ENCODE measurements at places on chromosomes 7 and 10.

DNA sequence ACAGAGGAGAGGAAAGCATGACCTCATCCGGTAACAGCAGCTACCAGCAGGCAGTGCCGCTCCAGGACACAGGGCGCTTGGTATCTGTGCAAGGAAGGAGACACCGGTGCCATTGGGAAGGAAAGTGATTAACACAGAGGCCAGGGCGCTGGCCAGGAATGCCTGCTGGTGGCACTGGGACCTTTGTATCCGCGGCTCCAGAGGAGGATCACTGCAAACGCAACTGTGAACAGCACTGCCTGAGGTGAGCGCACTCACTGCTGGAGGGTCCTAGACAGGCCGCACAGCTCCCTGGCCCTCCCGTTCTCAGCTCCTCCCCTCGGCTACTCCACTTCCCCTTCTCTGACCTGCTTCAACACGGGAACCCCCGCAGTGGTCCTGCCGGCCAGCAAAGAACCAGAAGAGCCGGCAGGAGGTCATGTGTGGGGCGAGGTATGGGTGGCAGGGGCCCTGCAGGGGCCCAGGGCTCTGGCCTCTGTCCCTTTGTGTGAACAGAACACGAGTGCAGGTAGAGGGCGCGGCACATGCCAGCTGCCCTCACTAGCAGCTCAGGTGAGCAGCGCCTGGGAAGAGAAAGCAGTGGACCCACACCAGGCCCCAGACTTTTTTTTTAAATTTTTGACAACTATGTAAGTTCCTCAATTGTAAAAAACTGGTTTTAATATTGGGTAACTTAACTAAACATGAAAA lies 107.6 kb downstream of the VIPR2 start:
- DNase-seq = no peak

DNA sequence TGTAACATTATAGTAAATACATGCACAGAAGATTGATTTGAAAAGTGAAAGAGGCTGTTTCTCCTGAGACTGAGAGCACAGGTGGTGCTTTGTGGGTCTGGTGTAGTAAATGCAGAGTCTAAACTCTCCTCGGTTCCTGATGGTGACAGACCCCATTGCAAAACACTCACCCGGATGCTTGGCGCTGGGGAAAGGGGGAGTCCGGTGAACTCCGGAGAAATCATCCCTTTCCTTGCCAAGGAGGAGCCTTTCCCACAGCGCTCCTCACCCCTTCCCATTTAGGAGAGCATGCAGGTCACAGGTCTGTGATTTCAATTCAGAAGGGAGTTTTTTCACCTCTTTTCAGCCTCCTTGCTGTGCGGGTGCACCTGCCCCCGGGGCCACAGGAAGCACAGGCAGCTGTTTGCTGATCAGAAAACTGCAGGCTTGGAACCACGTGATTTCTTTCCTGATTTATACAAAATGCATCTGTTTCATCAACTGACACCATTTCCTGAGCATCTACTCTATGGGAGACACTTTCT lies 75.6 kb upstream of the LYZL2 start:
- DNase-seq = no peak

DNA sequence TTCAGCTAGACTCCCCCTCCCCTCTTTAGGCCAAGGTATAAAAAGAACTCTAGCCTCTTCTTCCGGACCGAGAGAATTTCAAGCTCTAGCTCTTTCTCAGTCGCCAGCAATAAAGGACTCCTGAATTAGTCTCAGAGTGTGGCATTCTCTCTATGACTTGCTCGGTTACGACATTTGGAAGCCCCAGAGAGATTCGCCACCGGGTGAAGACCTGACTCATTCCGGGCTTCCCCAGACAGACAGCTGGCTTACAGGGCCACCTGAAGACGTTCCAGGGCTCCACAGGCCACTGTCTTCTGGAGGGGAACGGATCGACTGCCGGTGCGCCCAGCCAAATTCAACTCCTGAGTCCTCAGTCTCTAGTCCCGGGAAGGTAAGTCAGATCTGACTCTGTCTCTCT lies at the start of gene AKR1B15:
Gene AKR1B15 (plus strand): TSS at position 234 of the 400 bp plus-strand sequence. CDS start 15,510 bp downstream, outside the sequence.
- no peak for DNase-seq

DNA sequence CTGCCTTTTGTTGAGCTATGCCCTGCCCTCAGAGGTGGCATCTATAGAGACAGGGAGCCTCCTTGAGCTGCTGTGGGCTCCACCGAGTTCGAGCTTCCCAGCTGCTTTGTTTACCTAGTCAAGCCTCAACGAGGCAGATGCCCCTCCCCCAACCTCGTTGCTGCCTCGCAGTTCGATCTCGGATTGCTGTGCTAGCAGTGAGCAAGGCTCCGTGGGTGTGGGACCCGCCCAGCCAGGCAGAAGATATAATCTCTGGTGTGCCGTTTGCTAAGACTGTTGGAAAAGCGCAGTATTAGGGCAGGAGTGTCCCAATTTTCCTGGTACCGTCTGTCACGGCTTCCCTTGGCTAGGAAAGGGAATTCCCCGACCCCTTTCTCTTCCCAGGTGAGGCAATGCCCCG lies 88.4 kb upstream of the CDK6 start:
- no peak for DNase-seq

DNA sequence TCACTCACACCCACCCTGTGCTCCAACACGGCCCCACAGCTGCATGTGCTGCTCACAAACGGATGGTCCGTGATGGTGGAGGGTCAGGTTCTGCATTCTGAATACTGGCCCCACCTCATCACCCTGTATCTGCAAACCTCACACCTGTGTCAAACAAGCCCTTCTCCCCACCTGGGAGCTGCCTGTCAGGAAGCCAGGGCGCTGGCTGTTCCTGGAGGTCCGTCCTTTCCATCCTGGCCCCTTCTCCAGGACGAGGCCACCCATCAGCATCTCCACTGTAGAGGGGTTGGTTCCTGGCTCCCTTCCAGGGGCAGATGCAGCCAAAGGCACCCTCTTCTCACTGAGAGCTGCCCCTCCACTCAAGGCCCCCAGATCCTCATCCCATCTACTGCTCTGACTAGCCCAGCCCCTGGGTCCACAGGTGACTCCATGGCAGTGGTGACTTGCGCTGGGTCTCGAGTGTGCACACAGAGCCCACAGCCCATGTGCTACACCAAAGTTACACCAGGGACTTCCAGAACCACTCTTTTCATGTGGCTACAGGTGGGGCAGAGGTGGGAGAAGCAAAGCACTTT lies 229.4 kb downstream of the TNS3 start:
- no peak for DNase-seq
